T1000 (cell line): ENCODE measurements at places on chromosomes 1 and 21.

GRCh38 chr1:179298952-179299351 is 5.4 kb downstream of the SOAT1 start:
- no peak for DNase-seq

DNA sequence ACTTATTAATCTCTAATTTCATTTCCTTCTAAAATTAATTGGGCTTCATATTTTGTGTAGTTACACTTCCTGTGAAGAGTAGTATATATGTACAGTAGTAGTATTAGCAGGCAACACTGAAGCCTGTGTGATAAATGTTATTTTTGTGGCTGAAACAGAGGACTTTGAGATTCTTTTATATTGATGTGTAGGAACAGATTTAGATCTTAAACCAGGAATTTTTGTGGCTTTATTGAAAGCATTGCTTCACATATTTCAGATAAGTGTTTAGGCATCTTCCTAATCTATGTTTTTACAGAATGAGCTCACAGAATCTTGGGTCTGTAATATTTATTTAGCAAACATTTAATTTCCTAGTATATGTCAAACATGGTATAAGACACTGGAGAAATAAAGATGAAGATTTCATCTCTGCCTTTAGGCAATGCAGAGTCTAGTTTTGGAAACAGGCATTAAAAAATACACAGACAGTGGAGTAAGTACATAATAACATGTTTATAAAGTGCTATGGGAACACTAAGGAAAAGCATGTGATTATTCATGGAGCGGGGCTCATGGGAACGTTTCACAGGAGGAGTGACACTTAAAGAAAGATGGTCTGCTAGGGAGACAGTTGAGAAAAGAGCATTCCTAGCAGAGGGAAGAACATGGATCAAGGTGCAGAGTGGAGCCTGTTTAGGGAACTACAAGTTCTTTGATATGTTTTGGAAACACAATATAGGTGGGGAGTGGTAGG is 52.7 kb downstream of the MIGA1 start:
- no peak for DNase-seq

DNA sequence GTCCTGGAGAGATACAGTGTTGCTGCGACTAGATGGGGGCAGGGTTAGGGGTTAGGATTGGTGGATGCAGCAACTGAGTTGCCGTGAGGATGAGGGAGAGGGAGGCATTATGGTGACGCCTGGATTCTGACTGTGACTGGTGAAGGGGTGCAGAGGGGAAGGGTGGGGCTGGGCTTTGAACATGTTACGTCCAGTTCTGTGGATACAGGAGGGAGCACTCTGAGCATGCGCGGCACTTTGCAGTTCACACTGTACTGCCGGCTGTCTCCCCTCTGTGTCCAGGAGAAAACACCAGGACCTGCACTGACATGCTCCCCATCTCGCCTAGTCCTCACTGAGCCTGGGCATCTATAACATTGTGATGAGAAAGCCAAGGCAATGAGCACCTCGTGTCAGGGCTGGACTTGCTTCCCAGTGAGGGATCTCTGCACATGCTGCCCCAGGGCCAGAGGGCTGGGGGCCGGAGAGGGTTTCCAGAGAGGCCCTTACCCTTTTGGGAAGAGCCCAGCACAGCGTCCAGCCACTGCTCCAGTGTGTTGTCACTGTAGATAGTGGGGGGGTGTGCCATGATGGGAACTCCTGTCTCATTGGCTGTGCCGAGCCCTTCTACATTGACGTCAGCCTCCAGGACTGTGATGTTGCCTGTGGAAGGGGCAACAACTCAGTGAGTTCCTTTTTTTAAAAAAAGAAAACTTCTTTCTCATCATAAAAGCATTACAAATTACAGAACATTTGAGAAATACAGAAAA is 7.6 kb downstream of the FAM151A start:
- DNase-seq = no peak

DNA sequence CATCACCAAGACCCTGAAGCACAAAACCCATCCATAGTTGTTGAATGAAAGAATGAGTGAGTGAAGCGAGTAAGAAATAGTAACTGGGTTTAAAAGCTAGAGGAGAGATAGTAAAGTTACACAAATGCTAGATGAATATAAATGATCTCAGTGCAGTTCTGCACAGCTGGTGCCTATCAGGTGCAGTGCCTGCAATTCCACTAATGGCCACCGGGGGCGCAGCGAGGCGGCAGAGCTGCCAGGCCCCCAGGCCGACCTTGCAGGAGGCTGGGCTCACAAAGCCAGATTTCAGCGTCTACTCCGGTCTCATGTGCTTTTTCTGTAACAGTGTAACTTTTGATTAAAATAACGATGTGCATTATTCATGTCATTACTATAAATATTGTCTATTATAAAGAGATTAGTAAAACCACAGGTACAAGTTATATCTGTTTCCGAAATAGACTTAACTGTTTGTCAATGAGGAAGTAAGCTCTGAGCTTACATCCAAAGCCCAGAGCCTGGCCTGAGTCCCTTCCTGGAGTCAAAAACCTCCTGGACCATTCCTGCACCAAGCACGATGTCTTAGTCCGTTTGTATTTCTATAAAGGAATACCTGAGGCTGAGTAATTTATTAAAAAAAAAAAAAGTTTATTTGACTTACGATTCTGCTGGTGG is 477.6 kb downstream of the NPHP4 start:
- DNase-seq = peak; percentile 16

- DNase-seq = no peak
These were observed 4.9 kb downstream of the ETNK2 start for GRCh38 chr1:204146965-204147364.

DNA sequence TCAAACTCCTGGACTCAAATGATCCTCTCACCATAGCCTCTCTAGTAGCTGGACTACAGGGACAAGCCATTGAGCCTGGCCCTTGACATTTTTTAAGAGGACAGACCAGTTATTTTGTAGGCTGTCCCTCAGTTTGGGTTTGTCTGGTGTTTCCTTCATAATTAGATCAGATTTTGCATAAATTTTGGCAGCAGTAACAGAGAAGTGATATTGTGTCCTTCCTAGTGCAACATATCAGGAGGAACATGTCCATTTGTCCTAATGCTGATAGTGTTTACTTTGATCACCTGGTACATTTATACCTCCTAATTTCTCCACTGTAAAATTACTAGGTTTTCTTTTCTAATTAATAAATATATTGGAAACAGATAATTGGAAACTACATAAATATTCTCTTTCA is 5.9 kb upstream of the NID1 start:
- DNase-seq = no peak

- no peak for DNase-seq
These were observed 39.7 kb downstream of the GNG12 start for GRCh38 chr1:67793562-67793961.

GRCh38 chr1:108077991-108078390 is 113.0 kb upstream of the VAV3 start:
- DNase-seq = no peak

DNA sequence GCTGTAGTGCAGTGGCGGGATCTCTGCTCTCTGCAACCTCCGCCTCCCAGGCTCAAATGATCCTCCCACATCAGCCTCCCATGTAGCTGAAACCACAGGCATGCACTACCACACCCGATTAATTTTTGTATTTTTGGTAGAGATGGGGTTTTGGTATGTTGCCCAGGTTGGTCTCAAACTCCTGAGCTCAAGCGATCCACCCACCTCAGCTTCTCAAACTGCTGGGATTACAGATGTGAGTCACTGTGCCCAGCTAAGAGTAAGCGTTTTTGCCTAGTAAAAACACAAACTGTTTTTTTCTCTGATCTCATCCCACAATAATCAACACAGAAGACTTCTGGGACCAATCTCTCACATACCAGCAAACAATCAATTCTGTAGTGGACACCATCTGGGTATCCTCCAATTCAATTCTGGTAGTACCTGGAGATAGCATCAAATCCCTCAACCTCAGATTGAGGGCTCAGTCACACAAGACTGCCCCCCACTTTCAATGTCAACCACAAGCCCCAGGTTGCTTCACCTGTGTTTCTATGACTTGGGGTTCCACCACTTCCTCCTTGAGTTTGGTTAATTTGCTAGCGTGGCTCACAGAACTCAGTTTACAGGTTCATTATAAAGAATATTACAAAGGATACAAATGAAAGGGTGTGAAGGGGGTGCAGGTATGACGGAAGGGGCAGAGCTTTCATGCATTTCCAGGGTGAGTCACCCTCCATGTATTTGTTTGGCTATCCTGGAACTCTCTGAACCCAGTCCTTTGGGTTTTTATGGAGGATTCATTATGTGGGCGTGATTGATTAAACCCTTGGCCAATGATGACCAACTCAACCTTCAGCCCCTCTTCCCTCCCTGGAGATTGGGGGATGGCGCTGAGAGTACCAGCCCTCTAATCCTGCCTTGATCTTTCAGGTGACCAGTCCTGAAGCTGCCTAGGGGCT is 40.0 kb upstream of the RHOU start:
- DNase-seq = no peak

DNA sequence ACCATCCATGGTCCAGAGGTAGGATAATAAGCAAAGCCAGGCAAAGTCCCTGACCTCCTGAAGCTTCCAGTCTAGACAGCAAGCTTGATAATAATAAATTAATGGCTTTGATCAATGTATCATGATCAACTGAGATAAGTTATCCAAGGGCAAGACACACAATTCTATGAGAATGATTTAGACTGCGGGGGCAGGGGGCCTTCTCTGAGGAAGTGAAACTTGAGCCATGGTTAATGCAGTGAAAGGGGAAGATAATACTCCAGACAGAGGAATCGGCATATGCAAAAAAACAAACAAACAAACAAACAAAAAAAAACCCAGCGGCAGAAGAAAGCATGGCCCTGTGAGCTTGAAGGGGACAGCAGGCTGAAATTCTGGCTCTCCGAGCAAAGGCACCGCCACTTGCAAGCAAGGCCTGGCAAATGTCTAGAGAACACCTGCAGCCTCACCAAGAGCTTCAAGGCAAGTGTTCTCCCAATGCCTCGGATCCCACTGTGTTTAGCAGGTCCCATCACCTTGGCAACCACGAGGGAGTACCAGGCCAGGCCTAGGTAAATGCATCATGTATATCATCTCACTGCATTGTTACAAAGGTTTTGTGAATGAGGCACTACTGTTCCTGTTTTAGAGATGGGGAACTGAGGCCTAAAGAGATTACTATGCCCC is 24.9 kb downstream of the CSMD2 start:
- DNase-seq = no peak

GRCh38 chr1:115400891-115401290 is 62.8 kb upstream of the NGF start:
- DNase-seq = no peak

GRCh38 chr1:113782406-113782805 is 23.1 kb upstream of the PHTF1 start:
- no peak for DNase-seq

DNA sequence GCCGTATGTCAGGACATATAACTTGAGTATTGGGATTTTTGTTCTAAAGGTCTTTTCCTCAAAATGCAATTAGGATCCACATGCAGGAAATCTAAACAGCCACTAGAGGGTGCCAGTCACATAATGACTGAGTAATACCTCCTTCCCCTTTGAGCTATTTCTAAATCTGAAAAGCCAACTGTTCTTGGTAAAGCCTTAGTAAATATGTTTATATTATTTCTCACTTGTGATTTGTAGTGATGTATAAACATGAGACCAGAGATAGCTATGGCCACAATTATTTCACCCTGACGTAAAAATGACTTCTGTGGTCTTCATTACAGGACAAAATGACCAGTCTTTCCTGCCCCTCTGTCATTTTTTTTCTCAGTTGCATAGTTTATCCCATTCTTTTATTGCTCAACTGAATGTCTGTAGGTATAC is 41.0 kb upstream of the DR1 start:
- no peak for DNase-seq

GRCh38 chr21:17491716-17492414 is 21.0 kb upstream of the CXADR start:
- peak; percentile 40 for DNase-seq

- no peak for DNase-seq
These were observed 280.5 kb upstream of the VAMP3 start for GRCh38 chr1:7490576-7490975.

- DNase-seq = peak; percentile 39
These were observed 707.2 kb upstream of the ADAMTS5 start for GRCh38 chr21:27674041-27674615.

- no peak for DNase-seq
These were observed 1.6 kb upstream of the IRF6 start for GRCh38 chr1:209807509-209807908.

DNA sequence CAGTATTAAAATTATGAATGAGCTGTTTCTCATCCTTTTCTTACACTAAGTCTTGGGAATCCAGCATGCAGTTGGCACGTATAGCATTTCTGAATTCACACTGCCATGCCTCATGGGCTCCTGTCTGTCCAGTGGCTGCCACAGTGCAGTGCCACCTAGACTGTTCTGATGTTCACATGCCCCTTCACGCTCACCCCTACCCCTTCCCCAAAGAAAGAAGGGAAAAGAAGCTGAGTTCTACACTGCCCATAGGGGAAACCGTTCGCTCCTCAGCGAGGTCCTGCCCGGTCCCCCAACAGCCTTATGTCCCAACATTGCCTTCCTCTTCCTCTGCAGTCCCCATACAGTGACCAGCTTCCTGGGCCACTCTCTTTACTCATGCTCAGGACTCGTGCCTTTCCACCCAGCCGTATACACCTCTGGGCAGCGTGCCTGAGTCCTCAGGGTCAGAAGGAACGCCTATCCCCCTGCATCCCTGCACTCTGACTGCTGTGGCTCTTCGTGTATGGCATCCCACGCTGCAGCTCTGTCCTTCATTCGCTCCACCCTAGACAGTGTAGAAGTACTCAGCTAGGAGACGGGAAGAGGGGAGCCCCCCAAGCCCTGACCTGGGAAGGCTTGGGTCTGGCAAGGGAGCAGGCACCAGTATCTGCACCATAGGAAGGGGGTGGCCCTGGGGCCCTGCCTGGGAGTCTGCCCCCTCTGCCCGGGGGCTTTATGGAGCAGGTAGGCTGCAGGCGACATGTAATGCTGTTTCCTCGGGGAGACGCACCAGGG is 24.1 kb upstream of the ARF1 start:
- DNase-seq = no peak

GRCh38 chr1:77342745-77343144 is 60.9 kb downstream of the AK5 start:
- DNase-seq = no peak

GRCh38 chr1:205680073-205680851 is at the start of gene SLC45A3:
Gene SLC45A3, minus strand, starts transcription at chr1:205680509. Its CDS starts 15,853 bp downstream, at chr1:205664656.
- peak; percentile 33 for DNase-seq

GRCh38 chr1:15731735-15732685 is 4.0 kb upstream of the SLC25A34 start:
- no peak for DNase-seq

DNA sequence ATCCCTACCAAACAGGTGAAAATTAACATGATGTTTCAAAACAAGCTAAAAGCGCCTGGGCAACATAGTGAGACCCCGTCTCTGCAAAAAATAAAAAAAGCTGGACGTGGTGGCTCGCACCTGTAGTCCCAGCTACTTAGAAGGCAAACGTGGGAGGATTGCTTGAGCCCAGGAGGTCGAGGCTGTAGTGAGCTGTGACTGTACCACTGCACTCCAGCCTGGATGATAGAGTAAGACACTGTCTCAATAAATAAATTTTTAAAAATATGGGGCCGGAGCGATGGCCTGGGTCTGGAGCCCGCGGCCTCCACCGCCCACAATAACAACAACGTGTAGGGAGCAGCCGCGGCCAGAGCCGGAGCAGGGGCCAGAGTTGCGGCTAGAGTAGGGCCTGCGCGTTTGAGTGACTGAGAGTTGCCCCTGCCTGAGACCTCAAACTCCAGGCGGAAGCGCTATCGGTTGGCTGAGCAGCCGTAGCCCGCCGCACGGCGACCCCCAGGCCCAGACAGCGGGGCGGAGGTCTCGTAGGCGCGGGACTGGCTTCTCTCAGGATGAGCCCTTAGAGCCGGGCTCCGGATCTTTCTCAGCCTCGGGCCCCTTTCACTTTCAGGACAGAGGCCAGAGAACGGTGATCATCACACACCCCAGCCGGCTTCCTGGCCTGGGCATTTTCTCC is 41.4 kb downstream of the ZMYM1 start:
- DNase-seq = no peak

GRCh38 chr1:99281105-99281504 is 16.8 kb downstream of the PLPPR4 start:
- no peak for DNase-seq
